ENCODE measurements at places on chromosomes 12 and 14.

GRCh38 chr14:61488417-61489401 is 167.3 kb downstream of the PRKCH start:
- DNase-seq: no peak

- DNase-seq: no peak
These were observed 28.9 kb downstream of the ANO6 start for GRCh38 chr12:45244561-45245343.

DNA sequence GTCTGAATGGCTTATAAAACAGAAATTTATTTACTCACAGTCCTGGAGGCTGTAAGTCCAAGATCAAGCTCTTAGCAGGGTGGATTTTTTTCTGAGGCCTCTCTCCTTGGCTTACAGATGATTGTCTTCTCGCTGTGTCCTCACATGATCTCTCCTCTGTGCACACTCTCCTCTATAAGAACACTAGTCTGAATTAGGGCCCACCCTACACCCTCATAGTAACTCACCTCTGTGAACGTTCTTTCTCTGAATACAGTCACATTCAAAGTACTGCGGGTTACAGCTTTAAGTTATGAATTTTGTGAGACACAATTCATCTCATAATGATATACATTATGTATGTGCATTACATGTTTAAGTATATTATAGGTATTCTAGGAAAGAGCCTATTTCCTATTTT is 135.7 kb upstream of the ATXN7L3B start:
- no peak for DNase-seq

DNA sequence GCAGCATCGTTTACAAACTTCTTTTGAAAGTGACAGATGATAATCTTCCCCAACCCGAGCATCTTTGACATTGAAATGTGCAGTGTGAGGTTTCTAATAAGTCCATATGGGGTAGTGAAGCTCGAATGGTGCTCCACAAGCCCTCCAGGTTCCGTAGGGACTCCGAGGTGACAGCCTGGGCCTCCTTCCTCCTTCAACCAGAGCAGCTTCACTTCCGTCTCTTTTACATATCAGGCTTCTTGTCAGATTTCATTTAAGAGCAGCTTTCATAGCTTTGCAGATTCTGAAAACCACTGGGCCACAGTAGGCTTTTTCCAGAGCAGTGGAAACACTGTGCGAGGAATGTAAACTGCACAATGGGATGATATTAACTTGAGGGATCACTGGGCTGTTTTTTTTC is 103.6 kb upstream of the CPM start:
- no peak for DNase-seq

GRCh38 chr12:119447618-119448017 is 113.1 kb downstream of the CCDC60 start:
- DNase-seq: no peak

DNA sequence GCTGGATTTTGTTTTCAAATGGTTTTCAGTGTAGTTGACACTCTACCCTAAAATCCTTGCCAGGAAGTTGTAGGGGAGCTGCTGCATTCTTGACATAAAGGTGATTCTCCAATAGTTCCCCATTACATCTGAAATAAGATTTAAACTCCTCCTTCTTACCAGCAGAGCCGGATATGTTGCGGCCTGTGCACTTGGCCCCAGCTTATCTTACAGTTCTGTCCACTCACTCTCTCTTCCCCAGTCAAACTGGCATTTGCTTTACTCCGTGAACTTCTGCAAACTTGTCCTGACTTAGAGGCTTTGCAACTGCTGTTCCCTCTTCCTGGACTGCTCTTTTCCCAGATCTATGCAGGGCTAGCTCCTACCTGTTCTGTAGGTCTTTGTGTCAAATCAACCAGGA is 929.5 kb downstream of the VRK1 start:
- DNase-seq: no peak

- no peak for DNase-seq
These were observed 287.5 kb upstream of the MGAT4C start for GRCh38 chr12:86543716-86544115.

DNA sequence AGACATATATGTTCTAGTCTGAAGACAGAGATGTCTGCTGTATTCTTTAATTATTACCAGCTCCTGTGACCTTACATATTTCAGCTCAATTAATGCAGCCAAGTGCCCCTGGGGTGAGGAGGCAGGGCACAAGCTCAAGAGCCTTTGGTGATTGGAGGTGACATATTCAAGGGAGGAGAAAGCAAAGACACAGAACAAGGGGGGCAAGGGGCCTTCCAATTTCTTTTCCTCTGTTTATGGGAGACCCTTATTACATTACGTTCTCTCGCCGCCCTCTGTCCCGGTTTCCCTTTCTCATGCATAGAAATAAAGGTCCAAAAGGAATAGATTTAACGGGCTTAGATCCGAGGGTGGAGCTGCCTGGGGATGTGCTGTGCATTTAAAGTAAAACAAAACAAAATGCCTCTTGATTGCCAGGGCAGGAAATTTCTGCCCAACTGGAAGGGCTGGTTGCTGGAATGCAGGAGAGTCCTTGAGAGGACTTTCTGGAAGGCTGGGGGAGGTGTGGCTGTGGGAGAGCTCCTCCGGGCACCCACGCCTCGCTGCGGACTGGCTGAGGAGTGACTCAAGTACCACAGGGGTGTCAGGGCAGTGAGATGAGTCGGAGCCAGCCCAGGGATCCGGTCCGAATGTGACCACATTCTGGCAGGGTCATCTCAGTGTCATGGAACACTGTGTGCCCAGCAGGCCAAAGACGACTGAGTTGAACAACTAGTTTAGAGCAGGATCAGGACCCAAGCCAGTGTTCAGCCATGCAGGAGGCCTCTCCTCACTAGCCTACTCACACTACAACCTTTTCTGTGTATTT is 32.1 kb upstream of the GSG1 start:
- DNase-seq: no peak

- DNase-seq: no peak
These were observed 1.9 kb upstream of the MYBPC1 start for GRCh38 chr12:101592921-101593320.

- DNase-seq: no peak
These were observed 94.4 kb downstream of the PPHLN1 start for GRCh38 chr12:42420395-42420794.

DNA sequence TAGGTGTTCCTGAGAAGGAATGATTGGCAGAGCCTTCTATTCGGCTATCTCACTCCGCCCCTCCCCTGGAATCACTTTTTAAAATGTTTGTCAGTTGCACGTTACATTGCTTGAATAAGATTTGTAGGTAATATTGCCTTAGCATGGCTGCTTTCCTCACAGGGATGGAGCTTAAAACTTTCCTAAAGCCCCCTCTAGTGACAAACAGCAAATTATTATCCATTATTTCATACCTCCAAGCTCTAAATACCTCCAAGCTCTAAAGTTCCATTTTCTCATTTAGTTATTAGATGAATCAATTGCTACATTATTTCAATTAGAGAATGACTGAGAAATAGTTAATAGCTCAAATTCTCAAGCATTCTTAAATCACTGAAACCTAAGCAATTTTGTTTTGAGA is 5.1 kb upstream of the SPATA7 start:
- DNase-seq: no peak

- DNase-seq: no peak
These were observed 233.3 kb downstream of the CCDC59 start for GRCh38 chr12:82124711-82125380.

DNA sequence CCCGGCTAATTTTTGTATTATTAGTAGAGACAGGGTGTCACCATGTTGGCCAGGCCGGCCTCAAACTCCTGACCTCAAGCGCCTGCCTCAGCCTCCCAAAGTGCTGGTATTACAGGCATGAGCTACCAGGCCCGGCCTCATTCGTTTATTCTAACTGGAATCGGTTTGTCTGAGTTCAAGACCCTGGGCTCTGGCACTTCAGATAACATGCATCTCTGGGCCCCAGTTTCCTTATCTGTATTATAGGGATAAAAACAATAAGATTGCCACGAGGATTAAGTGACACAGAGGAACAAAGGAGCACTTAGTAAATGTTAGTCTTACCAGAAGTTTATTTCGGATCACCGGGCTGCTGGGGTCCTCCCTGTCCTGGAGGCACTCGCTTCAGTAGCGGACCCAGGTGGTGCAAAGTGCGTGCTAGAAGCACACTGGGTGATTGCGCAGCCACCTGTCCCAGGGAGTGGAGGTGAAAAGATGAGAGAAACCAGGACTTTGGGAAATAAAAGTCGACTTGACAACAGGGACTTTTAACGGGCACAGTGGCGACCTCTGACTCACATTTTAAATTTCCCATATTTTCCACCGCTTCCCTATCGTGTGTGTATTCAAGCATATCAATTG is 37.5 kb downstream of the ACACB start:
- DNase-seq: peak; percentile 49

GRCh38 chr14:86613786-86614185 is 1083.8 kb downstream of the FLRT2 start:
- no peak for DNase-seq

GRCh38 chr14:36647824-36648753 is 13.6 kb upstream of the PAX9 start:
- peak; percentile 61 for DNase-seq

- no peak for DNase-seq
These were observed 63.4 kb upstream of the IGF1 start for GRCh38 chr12:102543494-102544485.

GRCh38 chr12:68919581-68920239 is 13.3 kb downstream of the CPM start:
- DNase-seq: no peak

DNA sequence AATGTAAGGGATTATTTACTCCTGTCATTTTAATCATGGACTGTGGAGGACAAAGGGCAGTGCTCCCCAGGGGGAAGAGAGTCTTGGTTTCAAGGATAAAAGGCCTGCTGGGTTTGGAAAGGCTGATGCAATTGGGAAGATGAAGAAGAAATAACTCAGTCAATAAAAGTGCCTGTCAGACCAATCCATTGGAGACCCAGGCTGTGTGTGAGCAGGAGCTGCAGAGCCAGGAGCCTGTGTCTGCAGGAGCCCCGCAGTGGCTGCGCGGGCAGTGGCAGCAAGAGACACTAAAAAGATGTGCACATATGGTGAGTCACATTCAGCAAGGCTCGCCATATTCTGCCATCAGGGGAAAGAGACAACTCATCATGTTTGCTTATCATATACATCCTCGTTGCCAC is 90.4 kb downstream of the CRACR2A start:
- DNase-seq: peak; percentile 3

GRCh38 chr14:99744199-99744872 is 48.9 kb upstream of the EML1 start:
- DNase-seq: no peak

DNA sequence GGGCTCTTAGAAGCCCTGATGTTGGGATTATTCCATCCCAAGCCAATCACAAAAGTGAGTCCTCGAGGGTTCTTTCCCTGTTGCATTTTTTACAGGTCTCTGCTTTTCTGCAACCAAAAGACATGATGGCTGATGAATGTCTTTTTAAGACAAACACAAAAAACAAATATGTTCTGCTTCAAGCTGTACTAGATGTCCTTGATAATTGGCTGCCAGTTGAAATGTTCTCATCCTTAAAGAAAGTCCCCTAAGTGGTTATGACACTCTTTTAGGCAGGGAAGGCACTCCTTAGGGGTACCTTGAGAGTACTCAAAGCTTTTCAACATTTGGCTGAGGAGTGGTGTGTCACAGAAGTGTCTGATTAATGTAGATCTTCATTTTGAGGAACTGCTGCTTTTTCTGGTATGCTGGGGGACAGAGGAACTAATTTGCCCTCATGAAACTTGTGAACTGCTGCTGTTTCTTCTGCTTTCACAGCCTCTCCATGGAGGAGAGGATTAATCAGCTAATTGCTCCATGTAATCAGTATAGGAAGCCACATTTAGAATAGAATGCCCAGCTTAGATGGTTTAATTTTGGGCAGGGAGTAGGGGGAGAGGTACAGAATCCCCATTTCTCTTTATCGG is 22.8 kb upstream of the IGF1 start:
- no peak for DNase-seq

DNA sequence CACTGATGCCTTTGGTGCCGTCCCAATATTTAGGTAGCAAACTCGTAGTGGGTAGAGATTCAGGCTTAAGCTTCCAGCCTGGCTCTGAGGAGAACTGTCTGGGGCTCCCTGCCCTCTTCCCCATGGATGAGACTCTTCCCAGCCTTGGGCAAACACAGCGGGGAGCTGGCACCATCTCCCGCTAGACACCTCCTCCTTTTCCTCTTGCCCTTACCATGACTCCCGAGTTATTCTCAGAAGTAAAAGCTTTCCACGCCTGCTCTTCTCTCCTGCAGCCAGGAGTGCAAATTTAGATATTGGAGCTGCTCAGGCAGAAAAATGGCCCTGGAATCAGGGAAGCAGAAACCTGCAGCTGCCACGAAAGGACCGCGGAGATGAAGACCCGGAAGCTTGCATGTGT is 45.6 kb upstream of the RBM19 start:
- DNase-seq: no peak

DNA sequence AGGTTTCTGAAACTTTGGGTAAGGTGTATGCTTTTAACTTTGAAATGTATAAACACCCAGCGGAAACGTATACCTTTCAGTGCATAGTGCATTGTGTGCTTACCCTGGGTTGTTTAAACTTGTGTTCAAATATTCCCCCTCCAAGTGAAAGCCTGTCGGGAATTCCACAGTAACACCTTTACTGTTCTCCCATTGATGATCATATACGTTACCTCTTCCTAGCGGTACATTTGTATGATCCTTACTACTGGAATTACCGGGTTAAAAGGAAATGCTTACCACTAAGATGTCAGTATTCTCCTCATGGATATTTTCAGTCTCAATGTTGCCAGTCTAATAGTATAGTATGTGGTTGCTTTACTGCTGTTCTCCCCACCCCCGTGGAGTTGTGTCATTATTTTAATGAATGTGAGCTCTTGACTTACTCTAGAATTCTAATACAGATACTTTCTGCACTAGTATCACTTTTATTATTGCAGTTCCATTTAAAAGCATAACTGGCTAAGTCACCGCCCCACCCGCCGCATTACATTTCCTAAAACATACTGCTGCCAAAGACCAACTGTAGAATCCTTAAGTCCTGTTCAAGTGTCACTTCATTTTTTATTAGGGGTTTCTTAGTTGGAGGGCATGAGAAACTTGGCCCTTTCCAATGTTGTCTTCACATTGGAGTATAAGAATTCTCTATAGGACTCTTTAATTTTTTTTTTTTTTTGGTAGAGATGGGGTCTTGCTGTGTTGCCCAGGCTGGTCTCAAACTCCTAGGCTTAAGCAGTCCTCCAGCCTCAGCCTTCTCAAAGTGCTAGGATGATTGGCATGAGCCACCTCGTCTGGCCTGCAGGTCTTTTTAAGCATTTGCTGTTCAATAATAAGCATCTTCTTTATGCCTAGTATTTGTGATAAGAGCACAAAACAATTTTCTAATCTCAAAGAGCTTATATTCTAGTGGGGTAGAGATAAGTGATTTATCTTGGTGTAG is 24.9 kb downstream of the NUDT4 start:
- DNase-seq: no peak

DNA sequence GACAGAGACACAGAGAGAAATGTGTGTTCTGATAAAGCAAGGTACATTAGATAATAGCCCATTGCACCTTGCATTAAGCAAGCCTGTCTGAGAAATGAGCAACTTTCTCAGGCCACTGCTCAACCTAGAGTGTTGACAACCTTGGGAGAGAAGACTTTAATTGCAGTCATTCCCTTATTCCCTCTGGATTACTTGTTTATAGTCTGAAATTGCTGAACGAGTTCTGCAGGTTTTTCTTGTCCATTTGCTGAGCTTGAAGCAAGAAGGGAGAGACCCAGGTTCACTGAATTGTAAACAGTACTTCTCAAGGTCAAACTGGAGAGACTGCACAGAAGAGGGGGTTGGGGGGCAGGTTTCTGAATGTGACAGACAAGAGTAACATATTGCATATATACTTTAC is 159.4 kb upstream of the PLEKHG7 start:
- peak; percentile 8 for DNase-seq
